Right atrium auricular region (tissue), 2 donors: ENCODE measurements at places on chromosomes 11 and 22. TPM values are rescaled to one million over a fixed set of nuclear protein-coding genes. Genes with fewer than 3 reads are reported as not detected.

GUCY1A2 gene
- total RNA-seq, result 1.7 TPM

PGM2L1 gene
- total RNA-seq, result 3.4 TPM

TIGD3 gene
- not detected for total RNA-seq

ANKRD49 gene
- total RNA-seq, result 4.3 TPM

SEPTIN3 gene
- total RNA-seq, result not detected

LARGE2 gene
- total RNA-seq, result 0.51 TPM

SCN3B gene
- total RNA-seq, result 0.70 TPM

HPX gene
- not detected for total RNA-seq

BET1L gene
- total RNA-seq, result 25.9 TPM

TMEM123 gene
- 80.7 TPM for total RNA-seq

C11orf91 gene
- not detected for total RNA-seq

MS4A6A gene
- total RNA-seq, result 15.6 TPM

DUSP8 gene
- 4.4 TPM for total RNA-seq

NEFH gene
- 0.22 TPM for total RNA-seq

ARHGEF17 gene
- 59.9 TPM for total RNA-seq

CDC42BPG gene
- 0.33 TPM for total RNA-seq
